ENCODE measurements at places on chromosomes 1 and 21.

- no peak for DNase-seq
These were observed 47.9 kb downstream of the KLHDC7A start for GRCh38 chr1:18528616-18529015.

DNA sequence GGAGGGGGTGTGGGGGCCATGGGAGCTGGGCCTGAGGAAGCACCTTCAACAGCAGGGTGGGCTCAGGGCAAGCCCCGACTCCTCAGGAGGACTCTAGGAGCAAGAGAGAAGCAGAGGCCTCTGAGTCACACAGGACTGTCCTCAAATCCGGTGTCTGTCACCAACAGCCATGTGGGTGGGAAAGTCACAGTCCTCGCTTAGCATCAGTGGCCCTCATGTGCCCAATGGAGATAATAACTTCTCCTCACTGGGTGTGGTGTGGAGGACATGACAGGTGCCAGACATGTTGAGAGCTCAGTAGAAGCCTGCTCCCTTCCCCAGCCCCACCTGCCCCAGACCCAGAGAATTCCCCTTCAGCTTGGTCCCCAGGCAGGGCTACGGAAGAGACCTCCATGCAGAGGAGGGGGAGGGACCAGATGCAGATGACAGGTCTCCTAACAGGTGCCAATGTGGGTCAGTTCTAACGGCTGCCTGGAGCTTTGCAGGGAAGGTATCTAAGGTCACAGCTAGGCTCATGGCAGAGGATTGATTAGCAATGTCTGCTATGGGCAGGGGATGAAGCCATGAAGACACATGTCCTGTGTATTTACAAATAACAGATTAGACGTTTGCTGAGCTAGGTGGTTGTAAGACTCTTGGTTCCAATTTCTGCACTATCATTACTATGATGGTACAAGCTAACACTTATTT lies 30.2 kb downstream of the TTC39A start:
- DNase-seq = no peak

DNA sequence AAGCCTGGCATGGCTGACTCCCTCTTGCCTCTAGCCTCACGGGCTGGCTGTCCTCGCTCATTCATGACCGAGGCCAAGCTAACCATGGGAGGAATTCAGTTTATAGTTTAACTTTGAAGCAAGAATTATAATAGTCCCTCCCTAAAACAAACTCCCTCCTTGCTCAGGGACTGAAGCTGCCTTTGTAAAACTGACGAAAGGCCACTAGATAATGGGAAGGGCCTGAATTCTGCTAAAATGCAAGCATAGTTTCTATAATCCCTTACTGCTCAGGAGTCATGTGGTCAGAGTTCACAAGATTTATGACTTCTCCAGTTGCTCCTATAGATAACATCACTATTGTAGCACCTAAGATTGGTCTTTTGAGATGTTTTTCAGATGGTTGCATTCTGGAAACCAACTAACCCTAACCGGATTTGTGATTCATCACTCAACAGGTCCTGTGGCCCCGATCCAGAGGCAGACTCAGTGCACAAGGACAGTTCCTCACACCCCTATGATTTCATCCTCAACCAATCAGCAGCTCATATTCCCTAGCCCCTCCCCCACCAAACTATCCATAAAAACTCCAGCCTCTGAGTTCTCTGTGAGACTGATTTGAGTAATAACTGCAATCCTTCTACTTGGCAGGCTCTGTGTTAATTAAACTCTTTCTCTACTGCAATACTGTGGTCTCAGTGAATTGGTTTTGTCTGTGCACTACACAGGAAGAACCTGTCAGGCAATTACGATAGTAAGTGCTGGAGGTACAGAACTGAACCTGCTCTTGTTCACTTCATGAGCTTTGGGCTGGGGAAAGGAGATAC lies 26.4 kb downstream of the HHIPL2 start:
- DNase-seq = peak; percentile 83

DNA sequence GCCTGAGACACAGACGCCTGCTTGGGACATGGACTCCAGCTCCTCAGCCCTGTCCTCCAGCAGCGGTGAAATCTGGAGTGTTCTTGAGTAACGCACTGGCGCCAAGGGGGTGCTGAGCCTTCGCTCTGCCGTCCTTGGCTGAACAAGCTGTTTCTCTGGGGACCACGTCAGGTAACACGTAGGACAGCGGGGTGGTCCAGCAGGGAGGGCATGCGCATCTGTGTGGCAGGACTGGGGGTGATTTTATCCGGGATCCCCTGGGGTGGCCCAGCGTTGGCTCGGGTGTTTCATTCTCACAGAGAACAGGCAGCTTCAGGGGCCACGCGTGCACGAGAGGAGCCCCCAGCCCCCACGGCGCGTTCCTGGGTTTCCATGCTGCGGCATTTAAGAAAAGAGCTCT lies 61.2 kb downstream of the AGPAT3 start:
- DNase-seq = no peak

DNA sequence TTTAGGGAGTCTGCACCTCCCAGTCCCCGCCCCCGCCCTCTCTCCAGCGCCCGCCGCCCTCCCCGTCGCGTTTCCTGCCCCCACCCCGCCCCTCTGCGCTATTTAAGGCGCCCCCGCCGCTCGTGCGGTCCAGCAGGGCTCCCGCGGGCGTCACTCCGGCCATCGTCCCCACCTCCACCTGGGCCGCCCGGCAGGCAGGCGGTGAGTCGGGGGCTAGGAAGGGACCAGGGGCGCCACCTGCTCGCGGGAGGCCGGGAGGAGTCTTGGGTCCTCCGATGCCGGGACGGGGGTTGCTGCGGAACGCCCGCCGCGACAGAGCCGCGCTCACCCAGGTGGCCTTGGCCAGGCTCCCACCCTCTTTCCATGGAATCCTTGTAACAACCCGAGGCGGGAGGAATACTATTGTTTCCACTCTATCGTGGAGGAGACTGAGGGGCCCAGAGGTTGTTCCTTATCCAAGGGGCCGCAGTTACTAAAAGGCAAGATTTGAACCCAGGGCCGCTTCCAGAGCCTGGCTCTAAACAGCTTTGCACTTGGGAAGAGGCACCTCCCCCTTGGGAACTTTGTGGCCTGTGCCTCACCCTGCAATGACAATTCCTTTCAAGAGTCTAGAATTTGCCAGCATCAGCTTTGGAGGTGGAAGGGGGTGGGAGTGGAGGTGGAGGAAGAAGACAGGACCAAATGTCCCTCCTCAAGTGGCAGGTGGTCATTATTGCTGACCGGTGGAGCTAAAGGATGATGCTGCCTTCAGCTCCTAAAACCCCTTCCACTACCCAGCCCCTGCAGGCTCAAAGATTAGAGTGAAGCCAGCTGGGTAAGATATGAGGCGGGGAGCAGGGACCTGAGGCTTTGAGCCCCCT lies at the start of gene GJA4:
Gene GJA4, plus strand, starts transcription at position 132 of the 860 bp plus-strand sequence. CDS start 1,215 bp downstream, outside the sequence.
- DNase-seq = no peak

DNA sequence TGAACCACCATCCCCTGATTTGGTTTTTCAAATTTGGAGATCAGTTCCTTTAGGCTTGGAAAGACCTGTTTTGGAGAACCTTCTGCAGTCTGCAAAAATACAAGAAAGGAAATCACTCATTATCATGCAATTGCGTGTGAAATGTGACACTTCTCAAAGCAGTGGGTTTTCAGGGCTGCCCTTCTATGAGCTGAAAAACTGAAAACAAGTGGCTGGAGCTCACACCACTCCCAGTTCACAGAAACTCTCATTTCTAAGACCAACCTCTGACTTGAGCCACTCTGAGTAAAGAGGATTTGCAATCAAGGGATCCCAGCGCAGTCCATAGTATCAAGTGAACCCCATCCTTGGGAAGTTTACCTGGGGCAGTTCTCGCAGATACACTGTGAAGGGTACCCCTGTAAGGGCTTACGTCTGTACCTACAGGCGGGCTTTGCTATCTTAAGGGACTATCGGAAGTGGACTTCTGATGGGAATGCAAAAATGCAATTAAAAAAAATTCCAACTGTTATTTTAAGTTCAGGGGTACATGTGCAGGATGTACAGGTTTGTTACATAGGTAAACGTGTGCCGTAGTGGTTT lies 12.8 kb downstream of the SH2D1B start:
- DNase-seq = no peak

- DNase-seq = peak; percentile 96
These were observed 6.7 kb upstream of the PTPN14 start for GRCh38 chr1:214557952-214558735.

GRCh38 chr1:203644661-203645510 lies 18.3 kb downstream of the ATP2B4 start:
- peak; percentile 72 for DNase-seq

GRCh38 chr1:59020151-59020997 lies 236.5 kb upstream of the JUN start:
- peak; percentile 82 for DNase-seq

DNA sequence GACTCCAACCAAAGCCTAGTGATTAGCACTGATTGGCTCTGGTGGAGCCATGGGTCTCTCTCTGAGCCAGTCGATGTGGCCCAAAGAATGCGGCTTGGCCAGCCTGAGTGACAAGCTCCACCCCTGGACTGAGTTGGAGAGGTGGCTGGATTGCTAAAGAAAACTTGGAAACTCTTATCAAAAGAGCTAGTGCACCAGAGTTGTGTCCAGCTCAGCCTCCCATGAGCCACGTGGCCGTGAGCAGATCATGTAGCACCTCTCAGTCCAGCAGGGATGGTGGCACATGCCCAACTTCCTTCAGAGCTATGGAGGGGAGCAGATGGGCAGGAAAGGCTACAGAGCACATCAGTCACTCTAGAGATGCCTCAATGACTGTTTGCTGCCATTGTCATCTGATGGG lies 142.8 kb upstream of the VAMP3 start:
- DNase-seq = no peak

GRCh38 chr1:29642519-29642918 lies 406.2 kb downstream of the PTPRU start:
- no peak for DNase-seq

DNA sequence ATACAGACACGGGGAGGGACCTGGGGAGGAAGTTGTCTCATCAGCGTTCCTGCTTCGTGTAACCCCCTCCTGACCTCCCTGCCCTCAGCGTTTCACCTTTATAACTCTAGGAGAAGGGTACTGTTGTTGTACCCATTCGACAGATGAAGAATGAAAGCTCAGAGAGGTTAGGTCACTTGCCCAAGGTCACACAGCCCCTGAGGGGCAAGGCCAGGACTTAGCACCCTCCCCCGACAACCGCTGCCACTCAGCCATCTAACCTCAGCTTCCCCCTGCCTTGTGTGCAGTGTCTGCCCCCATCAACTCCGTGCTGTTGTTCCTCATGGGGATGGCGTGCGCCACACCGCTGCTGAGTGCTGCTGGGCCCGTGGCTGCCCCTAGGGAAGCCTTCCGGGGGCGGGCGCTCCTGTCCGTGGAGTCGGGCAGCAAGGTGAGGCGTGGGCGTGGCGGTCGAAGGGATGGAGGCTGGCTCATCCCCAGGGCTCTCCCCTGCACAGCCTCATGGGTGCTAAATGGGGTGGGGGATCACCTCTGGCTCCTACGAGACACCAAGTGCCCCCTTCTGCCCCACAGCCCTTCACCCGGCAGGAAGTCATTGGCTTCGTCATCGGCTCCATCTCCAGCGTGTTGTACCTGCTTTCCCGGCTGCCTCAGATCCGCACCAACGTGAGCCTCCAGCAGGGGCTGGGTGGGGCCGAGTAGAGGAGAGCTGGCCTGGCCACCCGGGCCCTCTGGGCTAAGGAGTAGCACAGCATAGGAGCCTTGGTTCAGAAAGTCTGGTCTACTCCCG lies 14.0 kb downstream of the SLC66A1 start:
- no peak for DNase-seq

DNA sequence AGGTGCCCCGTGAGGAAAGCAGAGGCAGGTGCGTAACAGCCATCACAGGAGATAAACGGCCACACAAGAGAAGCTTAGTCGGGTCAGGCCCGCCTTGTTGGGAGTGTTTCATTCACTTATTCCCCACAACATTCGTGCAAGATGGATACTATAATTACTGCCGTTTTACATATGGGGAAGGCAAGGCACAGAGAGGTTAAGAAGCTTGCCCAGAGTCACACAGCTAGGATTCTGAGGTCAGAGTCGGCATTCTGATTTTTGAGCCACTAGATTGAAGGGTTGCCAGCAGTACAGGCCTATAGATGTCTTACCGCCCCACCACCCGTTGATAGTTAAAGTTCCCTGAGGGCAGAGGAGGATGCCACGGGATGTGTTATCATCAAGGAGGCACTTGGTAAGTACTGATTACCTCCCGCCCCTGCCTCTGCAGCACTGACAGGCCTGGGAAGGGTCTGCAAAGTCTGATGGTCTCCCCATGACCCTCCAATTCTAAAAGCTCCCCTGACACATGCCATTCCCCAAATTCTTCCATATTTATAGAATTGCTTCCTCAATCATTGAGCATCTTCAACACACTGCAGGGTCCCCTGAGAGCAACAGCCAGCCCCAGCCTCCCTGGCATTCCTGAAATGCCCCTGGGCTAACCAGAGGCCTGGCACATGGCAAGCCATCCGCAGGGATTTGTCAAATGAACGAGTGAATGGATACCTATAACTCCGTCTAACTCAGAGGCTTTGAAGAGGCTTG lies 74.7 kb upstream of the CLDN14 start:
- no peak for DNase-seq

Measured in HCEC 1CT (cell line).